ENCODE measurements at places on chromosomes 1 and 21. TPM values are rescaled to one million over a fixed set of nuclear protein-coding genes. Genes with fewer than 3 reads are reported as not detected.
A peak's percentile ranks its signal among the peaks of the same experiment; 100 is the strongest.

Gene ETNK2
- total RNA-seq: 8.3 TPM

Gene OR14K1
- total RNA-seq: not detected

Gene PBX1
- total RNA-seq: 51.5 TPM

Gene CD164L2
- not detected for total RNA-seq

Gene LCE1F
- not detected for total RNA-seq

Gene ASPM
- 72.2 TPM for total RNA-seq

Gene GPR25
- not detected for total RNA-seq

Gene OR2T11
- total RNA-seq: not detected

Gene VCAM1
- 2.0 TPM for total RNA-seq

Gene GIPC2
- 0.07 TPM for total RNA-seq

Gene MXRA8
- total RNA-seq: 0.73 TPM

Gene LY9
- total RNA-seq: not detected

DNA sequence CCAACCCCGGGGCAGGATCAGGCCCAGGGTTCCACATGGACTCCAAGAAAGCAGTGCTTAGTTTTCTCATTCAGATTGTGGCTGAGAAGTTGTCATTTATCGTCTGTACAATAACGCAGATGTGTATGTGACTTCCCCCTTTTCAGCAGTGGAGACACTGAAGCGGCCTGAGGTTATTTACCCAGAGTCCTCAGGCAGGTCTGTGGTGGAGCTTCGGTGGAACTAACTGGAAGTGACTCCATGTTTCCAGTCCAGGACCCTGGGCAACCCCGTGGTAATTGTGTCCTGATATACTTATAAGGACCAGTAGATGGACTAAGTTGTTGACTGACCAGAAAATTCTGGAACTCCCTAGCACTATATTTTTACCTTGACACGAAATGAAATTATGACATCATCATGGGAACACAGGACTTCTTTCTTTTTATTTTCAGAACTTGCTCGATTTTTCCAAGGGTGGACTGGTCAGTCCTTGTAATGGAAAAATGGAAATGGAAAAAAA lies 1.0 kb upstream of the IER5 start:
- DNase-seq: no peak

DNA sequence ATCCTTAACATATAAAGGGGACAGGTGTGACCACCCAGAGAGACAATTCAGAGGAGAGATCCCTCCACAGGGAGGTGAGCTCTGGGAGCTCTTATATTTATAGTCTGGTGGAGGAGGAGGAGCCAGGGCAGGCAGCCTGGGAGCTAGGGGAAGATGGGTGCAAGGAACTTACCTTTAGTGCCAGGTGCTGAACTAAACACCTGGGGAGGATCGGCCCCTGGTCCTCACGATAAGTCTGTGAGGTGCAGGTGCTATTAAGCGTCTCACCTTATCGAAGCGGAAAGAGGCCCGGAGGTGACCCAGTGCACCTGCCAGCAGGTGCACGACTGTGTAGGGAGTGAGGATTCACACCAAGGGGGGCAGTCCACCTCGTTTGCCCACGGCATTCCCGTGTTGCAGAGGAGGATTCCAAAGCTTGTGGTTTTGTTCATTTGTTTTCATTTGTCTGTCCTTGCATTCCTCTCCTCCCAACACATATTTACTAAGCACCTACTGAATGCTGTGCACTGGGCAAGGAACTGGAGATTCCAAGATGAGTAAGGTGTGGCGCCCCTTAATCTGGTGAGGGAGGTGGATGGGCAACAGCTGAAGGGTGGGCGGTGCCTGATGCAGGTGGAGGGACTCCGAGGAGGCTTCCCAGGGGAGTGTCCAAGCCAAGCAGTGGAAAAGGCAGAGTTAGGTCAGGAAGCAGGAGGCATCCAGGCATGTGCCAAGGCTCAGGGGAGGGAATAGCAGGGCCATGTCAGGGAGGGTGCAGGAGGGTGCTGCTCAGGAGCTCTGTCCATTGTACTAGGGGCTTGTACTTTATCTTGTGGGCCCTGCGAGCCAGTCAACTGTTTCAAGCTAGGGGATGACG lies 11.5 kb downstream of the ARHGEF10L start:
- DNase-seq: no peak

GRCh38 chr1:32184650-32185049 lies 5.2 kb downstream of the TXLNA start:
- no peak for DNase-seq

GRCh38 chr1:89356658-89357400 lies 7.0 kb upstream of the GBP6 start:
- no peak for DNase-seq

DNA sequence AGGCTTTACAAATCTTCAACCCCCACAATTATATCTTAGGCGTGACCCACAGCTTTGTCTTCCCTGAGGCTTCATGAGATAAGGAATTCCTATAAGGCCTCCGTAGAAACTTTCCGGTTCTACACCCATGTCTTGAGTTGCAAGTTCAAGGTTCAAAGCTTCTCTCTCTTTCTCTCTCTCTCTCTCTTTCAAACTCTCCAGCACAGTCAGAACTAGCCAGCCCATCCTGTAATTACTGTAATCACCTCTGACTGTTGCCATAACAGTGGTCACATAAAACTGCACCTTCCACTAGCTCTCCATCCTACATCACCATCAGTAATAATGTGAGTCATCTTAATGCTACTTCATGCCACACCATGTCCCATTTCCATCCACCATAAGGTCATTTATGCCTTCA lies 90.0 kb upstream of the NFASC start:
- no peak for DNase-seq

DNA sequence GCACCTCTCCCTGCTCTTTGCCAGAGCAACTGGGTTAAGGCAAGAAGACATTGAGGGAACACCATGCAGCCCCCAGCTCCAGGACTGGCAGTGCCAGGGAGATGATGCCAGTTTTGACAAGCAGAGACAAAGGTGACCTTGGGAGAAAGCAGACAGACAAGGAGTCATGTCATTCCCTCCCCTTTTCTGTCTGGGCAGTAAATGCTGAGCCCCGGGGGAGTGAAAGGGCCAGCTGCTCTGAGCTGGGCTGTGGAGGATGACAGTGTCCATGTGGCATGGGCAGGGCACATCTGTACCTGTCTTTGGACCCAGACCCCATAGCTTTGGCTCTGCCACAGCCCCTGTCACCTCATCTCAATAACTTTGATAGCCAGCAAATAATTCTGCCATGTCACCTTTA lies 24.2 kb downstream of the PLEKHA6 start:
- DNase-seq: no peak

DNA sequence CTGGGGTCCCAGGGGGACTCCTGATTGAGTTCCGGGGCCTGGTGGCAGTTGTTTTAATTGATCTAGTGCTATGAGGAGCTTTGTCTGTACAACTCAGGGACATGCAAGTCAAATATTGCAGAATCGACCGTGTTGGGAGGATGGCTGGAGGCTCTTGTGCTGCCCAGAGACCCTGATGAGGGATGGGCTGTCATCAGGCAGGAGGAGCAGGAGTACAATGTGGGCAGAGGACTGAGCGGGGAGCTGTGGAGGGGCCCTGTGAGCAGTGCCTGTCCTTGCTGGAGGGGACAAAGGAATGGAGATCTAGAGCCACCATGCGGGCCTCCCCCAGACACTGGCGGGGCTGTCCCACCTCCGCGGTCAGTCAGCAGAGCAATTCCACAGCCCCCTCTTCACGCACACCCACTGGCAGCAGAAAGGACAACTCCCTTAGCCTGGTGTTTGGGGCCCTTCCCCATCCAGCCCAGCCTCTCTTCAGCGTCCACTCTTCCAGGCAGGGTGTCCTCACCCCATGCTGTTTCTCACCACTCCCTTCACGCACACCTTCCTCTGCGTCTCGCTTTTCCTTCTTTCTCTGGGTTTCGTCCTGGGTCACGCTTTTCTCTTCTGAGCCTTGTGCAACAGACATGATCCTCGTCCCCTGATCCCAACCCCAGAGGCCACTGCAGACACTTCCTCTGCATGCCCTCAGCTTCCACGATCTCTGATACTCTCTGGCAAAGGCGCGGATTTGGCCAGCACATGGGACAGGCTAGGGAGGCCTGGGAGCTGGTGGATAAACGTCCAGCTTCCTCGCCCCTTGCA lies 122.6 kb downstream of the GRIK3 start:
- no peak for DNase-seq

DNA sequence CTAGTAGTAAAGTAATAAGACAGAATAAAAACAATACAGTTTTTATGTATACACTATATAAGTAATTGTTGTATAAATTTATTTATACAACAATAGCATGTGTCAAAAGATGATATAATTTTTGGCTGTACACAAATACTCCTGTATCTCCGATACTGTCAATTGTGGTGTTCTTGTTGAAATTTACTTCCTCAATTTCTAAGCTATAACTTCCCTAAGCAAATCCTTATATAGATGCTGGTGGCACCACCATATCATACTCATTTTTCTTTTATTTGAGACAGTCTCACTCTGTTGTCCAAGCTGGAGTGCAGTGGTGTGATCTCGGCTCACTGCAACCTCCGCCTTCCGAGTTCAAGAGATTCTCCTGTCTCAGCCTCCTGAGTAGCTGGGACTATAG lies 141.0 kb upstream of the HP1BP3 start:
- DNase-seq: no peak

DNA sequence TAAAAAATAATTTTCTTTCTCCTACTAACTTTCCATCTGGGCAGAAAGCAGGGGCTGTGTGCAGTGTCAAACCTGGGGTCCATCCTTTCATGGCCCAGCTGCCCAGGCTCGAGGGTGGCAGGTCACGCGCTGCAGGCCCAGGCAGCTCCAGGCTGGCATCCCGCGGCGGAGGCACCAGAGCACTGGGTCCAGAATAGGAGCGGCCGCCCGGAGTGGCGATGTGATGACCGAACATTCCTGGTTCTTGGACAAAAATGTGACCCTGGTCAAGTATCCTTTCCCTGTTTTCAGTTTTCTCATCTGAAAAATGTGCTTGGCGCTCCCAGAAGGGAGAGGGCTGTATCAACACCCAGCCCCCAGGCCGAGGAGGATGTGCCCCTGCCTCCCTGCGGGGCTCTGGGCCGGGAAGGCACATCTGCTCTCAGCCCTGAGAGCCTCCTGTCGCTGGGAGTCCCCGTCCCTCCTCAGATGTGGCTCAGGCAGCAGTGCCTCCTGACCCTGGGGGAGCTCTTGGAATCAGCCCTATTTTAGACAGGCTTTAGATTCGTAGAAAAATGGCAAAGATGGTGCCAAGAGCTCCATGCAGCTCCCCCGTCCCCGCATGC lies 29.3 kb downstream of the SLX9 start:
- DNase-seq: no peak

DNA sequence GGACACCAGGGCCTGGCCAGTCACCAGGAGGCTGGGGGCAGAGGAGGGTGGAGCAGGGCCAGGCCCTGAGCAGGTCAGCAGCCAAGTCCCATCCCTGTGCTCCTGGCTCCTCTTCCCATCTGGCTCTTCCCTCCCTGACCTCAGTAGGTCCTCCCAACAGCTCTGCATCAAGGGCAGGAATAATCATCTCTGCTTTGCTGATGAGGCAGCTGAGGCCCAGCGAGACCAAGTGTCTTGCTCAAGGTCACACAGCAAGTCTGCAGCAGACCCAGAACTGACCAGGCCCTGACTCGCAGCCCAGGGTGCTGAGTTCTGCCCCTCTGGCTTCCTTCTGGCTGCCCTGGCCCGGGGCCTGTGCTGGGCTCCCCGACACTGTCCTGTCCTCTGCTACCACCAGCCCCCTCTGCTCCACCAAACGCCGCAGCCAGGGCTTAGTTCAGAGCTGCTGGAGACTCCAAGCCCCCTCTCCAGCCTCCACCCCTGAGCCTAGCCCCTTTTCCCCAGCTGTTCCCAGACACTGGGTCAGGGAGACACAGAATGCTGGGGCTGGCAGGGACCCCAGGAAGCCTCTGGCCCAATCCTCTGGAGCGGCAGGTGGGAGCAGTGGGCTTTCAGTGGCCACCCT lies 224.9 kb downstream of the PTPRU start:
- no peak for DNase-seq

- DNase-seq: peak; percentile 71
Measured at GRCh38 chr1:53485478-53486394, 26.5 kb downstream of the DMRTB1 start.

DNA sequence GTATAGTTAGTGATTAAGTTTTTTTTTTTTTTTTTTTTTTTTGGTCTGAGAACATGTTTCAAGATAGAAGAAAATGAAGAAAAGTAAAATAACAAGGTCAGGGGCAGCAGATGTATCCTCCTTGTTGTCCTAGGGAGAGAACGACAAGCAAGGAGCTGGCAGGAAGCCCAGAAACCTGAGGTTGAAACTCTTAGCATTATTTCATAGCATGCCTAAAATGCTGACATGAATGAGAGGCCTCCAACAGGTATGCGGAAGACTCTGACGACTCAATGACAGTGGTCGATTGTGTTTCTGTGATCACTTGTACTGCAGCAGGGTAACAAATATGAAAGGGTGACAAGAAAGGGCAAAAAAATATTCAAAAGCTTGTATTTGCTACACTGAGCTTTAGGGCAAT lies 415.9 kb downstream of the PLA2G4A start:
- DNase-seq: peak; percentile 35

GRCh38 chr1:1777950-1778662 lies at the start of gene NADK:
Gene NADK, minus strand, starts transcription at chr1:1778470. Its CDS starts 13,064 bp downstream, at chr1:1765406.
- DNase-seq: peak; percentile 78

DNA sequence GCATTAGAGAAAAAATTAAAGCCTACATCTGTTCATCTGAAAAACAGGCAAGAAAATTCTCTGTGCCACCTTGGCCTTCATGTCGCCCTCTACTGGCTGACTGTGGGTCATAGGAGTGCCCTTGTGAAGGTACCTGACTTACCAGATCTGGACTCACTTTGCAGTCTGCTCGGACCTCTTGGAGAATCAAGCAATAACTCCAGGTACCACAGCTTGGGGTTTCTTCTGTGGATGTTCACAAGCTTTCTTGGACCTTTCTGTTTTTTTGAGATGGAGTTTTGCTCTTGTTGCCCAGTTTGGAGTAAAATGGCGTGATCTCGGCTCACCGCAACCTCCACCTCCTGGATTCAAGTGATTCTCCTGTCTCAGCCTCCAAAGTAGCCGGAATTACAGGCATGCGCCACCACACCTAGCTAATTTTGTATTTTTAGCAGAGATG lies 2.4 kb upstream of the PRAMEF18 start:
- peak; percentile 47 for DNase-seq

DNA sequence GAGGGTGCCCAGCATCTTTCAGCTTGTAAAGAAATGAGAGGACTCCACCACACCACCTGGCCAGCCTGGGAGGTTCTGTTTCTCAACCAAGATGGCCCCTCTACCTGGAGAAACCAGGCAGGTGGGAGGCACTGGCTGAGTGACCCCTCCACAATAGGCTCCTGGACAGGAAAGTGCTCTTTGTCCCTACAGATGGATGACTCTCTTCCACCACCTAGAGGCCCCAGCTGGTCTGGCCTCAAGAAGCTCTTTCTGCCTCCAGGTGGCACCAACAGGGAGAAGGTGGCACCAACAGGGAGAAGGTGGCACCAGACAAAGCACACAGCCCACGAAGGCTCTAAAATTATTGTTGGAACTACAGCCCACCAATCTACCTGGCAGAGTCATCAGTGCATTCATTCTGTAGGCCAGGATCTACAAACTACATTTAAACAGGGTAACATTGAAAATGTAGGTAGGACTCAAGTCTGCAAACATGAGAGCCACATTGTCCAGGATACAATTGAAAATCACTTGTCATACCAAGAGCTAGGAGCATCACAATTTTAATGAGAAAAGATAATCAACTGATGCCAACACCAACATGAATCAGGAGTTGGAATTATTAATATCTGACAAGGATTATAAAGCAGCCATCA lies 14.4 kb downstream of the TMPRSS3 start:
- DNase-seq: peak; percentile 35

Data from A673 (cell line).